Spleen (tissue), 13 donors: ENCODE measurements at places on chromosomes 12 and 14. TPM values are rescaled to one million over a fixed set of nuclear protein-coding genes. Genes with fewer than 3 reads are reported as not detected.

DNA sequence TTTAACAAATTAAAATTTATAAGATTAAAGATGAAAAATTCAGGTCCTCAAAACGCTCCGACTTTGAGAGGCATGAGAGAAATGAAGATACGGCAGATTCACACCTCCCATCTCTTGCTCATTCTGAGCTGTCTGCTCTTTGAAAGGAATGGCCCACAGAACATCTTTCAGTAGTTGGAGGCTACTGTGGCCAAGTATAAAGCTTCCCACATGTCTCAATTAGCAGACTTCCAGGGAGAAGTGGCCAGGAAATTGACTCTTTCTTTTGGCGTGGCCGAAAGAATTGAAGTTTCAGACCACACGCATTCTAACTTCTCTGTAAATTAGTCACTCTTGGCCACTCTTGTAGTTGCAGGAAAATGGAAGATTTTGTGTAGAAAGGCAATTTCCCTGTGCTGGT, 129.2 kb downstream of the DIP2B start:
- DNase-seq = no peak

NOC4L gene
- 16.4 TPM for total RNA-seq

- no peak for DNase-seq
These were observed 40.5 kb upstream of the CLMN start for GRCh38 chr14:95359994-95360826.

GPRC5D gene
- total RNA-seq = 1.4 TPM

ACOT2 gene
- 26.8 TPM for total RNA-seq

EXOC5 gene
- 64.1 TPM for total RNA-seq

GRCh38 chr12:74922642-74923041, 287.0 kb downstream of the KCNC2 start:
- no peak for DNase-seq

- no peak for DNase-seq
These were observed 22.8 kb downstream of the SLC6A15 start for GRCh38 chr12:84889818-84890217.

NRXN3 gene
- total RNA-seq = 0.68 TPM

STAC3 gene
- 3.5 TPM for total RNA-seq

GRCh38 chr12:67025543-67026114, 243.5 kb upstream of the CAND1 start:
- DNase-seq = no peak

CD4 gene
- 180 TPM for total RNA-seq

DNAI7 gene
- total RNA-seq = not detected

NOVA1 gene
- 2.3 TPM for total RNA-seq

TPPP2 gene
- not detected for total RNA-seq

CEP83 gene
- total RNA-seq = 13.0 TPM

GRCh38 chr14:78143489-78144145, 26.6 kb upstream of the NRXN3 start:
- no peak for DNase-seq

OTX2 gene
- total RNA-seq = not detected

DNA sequence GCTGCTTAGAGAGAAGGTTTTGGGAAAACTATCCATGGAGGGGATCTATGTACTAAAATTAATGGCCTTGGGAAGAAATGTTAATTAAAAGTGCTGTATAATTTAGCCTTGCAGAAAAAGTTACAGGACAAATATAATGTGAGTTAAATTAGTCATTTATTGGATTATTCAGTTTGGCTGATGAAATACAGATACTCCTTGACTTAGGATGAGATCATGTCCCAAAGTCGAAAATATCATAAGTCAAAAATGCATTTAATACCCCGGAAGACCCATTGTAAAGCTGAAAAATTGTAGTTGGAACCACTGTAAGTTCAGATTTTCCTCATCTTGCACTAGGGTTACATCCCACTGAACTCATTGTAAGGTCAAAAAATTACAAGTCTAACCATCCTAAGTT, 9.7 kb downstream of the RTRAF start:
- no peak for DNase-seq

DNA sequence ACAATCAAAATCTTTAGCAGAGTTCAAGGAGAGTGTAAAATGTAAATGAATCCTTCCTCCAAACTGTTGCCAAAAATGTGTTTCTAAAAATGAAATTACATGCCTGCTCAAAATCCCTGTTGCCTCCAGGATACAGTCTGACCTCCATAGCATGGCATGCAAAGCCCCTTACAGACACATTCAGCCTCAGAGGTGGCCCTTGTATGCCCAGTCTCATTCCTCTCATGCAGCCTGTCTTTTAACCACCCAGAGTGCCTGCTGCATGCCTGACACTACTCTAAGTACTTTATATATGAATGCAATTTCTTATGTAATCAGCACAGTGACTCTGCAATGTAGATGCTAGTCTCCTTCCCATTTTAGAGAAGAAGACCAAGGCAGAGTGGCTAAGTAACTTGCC, 24.4 kb upstream of the PTPRQ start:
- no peak for DNase-seq

DNA sequence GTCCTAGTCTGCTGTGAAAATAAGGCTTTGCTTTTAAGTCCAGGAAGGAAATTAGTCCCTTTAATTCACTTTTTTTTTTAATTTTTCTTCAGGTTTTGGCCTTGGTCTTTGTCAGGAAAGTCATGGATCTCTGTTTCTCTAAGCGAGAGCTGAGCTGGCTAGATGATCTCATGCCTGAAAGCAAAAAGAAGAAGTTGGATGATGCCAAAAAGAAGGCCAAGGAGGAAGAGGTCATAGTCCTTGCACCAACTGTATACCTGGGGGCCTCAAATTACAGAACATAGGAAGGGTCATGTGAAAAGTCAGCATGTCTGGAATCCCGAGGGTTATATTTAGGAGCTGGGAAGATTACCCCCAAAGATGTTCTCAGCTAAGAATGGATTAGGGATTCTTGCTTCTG, 72.3 kb downstream of the SLC4A8 start:
- no peak for DNase-seq

TAS2R43 gene
- 11.9 TPM for total RNA-seq

DNA sequence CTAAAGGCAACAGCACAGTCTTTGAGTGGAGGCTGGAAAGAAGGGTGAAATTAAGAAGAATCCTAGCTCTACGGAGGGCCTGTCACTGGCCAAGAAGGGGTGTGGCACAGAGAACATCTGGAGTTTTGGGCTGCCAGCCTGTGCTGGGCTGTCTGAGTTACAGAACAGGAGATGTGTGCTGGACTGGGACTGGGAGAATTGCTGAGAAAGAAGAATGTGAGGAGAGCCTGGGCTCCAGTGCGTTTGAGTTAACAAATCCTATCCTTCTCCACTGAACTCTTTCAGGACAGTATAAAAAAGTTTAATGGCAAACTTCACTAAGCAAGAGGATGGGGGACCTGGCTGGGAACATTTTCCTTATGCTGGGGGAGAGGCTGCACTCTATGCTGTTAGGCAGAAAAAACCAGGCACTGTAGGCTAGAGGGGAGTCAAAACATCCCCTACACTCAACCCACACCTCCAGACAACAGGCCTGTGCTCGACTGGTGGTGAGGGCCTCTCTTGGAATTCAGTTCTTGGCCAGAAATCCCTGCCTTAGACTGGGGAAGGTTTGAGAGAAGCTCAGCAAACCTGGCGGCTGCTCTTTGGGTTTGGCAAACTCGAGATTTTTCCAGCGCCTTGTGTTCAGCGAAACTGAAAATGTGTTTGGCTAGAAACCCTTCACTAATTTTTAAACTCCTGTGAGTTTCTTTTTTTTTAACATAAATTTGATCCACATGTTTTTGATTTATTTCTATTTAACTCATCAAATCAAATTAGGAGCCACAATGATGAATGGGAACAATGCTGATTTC, 217.3 kb downstream of the MON2 start:
- DNase-seq = no peak

DNA sequence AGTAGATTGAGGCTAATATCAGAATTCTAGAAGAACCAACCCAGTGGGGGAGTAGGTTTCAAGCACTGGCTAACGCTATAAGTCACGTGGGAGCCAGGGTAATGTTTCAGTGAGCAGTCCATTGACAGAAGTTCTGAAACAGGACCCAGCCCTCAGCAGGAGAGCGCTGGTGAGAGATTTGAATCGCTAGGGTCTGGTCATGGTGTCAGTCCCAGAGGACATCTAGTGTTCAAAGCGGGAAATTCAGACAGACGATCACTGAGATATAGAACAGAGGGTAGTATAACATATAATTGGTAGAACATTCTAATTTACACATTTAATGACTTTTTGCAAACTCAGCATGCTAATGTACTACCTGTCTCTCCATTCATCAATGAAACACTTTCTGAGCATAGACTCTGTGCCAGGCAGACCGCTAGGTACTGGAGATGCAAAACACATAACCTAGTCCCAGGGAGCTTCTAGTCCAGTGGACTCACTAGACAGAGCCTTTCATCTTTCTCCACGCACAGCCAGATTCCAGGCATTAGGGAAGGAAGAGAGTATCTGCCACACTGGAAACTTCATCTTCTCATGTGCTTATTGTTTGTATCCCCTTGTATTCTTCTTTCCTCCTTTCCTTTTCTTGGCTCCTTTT, 35.4 kb upstream of the RNASE3 start:
- DNase-seq = peak; percentile 77

PRH2 gene
- not detected for total RNA-seq

DNA sequence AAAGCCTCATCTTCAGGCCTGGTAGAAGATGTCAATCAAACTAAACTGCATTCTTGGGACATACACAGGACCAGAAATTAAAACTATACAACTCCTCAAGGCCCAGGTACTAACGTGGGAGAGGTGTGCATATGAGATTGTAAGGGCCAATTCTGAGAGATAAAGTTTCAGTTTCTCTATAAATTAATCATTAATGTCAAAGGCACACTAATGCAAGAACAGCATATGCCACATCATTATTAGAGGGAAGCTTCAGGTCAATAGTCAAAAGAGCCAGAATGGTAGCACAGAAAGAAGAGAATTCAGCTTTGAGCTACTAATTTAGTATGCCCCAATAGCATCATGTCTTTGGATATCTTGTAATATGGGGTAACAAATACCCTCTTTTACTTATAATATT, 744.9 kb upstream of the MGAT4C start:
- no peak for DNase-seq

DNA sequence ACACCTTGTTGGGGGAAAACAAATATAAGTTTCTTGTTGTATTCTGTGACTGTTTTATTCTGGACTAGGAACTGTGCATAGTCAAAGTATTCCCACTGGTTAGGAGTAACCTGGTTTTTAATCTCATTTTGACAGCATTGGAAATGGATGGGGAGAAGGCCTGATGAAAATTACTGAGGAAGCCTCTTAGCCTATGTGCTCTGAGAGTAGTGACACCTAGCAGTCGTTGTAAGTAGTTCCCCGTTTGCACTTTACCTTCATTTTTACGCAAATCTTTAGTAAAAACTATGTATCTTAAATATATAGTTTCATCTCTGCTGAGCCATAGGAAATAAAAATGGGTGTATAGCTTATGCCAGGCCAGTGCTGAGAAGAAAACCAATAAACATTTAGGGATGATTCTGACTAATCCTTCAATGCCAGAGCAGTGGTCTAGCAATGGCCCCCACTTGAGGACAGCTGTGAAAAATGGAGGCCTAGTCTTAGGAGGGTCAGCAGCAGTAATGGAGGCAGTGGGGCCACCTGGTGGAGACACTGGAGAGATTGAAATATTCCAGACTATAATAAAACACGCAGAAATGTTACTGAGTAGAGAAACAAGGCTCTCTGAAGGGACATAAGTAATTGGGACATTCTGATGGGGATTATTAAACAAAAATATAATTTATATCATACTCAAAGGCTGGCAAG, 133.2 kb upstream of the NOVA1 start:
- DNase-seq = no peak

DNA sequence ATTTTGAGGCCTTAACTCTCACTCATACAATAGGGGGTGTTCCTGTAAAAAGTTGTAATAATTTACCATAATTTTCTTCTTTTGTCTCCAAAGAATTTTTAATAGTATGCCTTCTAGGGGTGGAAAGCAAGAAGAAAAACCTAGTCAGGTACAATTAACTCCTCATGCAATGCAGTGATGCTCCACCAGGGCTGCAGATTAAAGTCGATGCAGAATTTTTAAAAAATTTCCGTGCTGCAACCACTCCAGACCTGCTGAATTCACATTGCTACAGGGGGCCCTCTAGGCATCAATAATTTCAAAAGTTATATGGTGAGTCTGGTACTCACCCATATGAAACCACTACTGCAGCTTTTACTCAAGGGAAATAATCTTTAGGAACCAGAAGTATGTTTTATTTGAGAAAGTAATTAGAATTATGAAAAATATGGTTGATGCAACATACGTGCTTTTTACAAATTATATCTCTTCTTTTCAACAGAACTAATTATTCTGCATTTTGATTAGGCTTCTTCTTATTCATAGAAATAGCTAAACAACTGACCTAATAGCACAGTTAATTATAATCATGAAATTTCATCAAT, 353.2 kb downstream of the BCAT1 start:
- DNase-seq = no peak

SSPN gene
- total RNA-seq = 9.8 TPM

DNA sequence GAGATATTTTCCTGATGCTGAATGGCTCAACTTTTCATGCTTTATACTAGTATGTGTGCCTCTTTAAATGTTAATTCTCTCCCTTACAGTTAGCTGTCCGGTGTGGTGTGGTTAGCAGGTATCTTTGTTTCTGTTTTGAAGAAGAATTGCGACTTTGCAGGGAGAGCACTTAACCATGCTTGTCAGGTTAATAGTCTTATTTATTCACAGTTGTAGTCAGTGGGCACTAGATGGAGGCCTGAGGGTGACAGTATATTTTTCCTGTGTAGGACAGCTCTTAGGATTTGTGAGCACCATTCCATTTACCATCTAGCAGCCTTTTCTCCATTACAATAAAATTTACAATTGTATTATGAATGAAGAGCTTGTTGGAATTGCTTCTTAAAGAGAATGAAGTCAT, 34.9 kb downstream of the PDE3A start:
- DNase-seq = no peak
